ENCODE measurements at places on chromosomes 1 and 21. TPM values are rescaled to one million over a fixed set of nuclear protein-coding genes. Genes with fewer than 3 reads are reported as not detected.

- ATAC-seq: no peak
Observed at GRCh38 chr1:159468321-159468720, 28.8 kb downstream of the OR10J1 start.

DNA sequence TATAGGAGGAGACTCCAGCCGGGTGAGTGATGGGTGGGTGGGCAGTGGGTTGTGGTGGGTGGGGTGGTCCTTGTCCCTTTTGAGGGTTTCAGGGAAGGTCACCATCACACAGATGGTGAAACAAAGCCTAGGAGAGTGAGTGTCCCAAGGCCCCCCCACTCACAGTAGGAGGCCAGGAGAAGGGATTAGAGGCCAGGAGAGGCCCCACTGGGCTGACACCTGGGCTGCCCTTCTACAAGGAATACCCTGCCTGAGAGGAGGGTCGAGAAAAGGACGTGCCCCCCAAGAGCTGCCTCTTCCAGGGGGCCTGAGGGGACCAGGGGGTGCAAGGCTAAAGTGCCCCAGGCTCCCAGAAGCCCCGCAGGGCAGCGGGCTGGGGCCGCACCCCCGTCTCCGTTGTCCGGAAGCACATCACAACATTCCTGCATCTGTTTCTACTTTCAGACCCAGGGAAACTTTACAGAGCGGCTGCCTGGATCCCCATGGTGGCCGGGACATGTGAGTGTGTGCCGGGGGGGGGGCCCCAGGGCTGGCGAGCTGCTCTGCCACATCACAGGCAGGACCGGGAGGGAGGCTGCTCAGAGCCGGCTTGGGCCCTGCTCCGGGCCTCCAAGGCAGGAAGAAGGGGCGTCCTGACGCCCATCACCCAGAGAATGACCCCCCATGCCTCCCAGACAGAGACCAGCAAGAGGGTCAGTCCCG lies 68.2 kb downstream of the ARHGEF16 start:
- ATAC-seq: no peak

DNA sequence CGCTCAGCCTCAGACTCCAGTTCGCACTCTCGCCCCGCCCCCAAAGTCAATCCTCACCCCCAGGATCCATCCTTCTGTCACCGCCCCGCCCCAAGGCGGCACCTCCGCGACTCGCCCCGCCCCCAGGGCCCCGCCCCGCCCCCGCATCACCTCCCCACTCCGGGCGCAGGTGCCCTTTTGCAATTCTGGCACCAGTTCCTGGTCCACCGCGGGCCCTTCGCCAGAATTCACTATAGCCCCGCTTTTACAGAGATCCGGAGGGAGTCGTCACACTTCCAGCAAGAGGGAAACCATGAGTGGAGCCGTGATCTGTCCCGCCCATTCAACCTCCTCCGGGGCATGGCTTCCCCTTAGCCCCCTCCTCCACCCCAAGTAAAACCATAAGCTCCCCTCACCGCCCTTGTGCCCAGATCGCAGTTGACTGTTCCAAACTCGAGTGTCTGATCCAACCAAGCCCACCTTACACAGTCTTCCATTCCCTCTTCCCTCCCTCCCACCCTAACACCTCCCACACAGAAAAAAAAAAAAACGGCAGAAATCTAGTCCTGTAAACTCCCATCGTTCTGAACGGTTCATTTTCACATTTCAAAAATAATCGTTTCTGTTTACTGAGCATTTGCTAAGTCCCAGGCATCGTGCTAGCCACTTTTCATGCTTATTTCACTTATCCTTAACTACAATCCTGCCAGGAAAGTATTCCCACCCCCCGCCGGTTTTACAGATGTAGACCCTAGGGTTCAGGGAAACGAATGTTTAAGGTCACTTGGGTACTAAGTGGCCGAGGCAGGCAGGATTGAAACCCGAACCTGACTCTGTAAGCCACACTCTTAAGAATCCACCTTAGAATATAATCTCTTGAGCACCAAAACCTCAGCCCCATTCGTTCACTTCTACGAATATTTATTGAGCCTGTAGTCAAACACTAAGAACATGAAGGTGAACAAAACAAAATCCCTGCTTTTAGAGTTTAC lies 1.3 kb upstream of the DNAJC16 start:
- peak; percentile 64 for ATAC-seq

- peak; percentile 91 for ATAC-seq
Observed at GRCh38 chr1:32273391-32274208, 18.3 kb upstream of the HDAC1 start.

- no peak for ATAC-seq
Observed at GRCh38 chr1:228015276-228016180, 8.7 kb downstream of the WNT3A start.

- no peak for ATAC-seq
Observed at GRCh38 chr1:235102993-235103411, 25.6 kb downstream of the TOMM20 start.

DNA sequence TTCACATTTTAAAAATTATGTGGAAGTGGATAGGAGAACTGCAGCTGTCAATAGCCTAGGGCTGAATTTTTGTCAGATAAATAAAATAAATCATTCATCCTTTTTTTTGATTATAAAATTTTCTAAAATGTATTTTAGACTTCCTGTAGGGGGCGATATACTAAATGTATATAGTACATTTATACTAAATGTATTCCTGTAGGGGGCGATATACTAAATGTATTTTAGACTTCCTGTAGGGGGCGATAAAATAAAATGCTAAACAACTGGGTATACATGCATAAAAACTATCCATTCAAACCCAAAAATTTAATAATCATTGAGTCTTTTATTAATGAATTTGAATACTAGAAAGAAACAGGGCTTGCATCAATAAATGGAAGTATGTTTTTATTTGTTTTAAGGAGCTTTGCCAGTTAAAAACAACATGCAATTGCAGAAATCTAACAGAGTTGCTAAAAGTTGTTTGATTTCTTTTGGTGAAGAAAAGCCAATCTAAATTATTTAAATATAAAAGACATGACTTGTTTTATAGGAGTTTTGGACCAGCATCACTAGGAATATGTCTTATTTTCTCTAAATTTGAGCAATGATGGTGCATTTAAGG lies 31.4 kb downstream of the CLCA1 start:
- peak; percentile 42 for ATAC-seq

GRCh38 chr1:32937061-32937460 lies 27.5 kb downstream of the RNF19B start:
- no peak for ATAC-seq

- peak; percentile 96 for ATAC-seq
Observed at GRCh38 chr1:98870959-98871903, 133.4 kb downstream of the PLPPR5 start.

DNA sequence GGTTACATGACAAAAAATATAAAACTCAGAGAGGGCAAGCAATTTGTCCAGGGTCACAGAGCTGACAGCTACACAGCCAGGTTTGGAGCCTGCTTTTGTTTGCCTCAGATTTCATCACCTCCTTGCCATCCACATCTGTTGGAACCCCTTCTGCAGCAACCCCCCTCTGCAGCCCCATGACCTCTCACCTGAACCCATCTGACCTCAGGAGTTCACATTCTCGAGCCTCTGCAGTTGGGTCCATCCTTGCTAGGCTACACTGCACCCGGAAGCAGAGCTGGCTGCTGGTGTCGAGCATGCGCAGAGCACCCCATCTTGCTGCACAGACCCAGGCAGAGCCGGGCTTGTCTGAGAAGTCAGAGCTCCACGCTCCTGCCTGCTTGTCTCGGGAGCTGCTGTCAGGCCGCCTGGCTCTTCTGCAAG lies 10.0 kb downstream of the C1QB start:
- ATAC-seq: no peak

GRCh38 chr1:45923343-45923742 lies 119.9 kb downstream of the MAST2 start:
- no peak for ATAC-seq

The GNG5 gene
- 105 TPM for total RNA-seq

The OR2G6 gene
- not detected for total RNA-seq

The AIM2 gene
- total RNA-seq: 47.2 TPM

The GIPC2 gene
- total RNA-seq: 0.50 TPM

The HSPA6 gene
- 0.37 TPM for total RNA-seq
